ENCODE measurements at places on chromosomes 6 and 20. TPM values are rescaled to one million over a fixed set of nuclear protein-coding genes. Genes with fewer than 3 reads are reported as not detected.

Gene IL17F
- not detected for total RNA-seq

Gene KIF25
- not detected for total RNA-seq

Gene GMPR
- total RNA-seq = 14.0 TPM

Gene VWA7
- 4.2 TPM for total RNA-seq

DNA sequence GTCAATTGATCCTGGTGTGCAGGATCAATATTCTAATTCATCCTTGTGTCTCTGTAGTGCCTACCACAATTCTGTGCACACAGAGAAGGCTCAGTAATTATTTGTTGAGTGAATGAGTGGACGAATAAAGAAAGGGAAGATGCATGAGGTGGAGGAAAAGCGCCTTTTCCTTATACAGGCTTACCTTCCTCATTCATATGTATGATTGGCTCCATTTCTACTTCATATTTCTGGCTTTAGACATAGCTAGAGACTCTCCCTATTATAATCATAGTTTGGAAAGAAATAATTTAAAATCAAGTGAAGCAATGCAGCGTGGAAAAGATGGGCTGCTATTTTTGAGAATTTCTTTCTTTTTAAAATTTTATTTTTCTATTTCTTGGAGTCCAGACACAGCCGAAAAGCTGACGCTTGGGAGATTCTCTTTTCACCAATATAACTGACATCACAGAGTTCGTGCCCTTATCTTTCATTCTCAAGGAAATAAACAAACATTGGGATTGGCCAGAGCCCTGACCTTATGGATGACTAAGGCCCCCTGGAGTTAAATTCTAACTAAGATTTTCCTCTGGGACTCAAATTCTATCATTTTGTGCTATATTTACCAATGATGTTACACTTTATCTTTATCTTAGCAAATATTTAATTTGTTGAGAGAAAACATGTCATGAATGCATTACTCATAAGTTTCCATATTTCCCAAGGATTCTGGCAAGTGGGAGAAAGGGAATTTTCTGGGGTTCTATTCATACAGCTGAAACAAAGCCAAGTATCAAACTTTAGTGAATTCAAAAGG is 48.1 kb downstream of the PRL start:
- no peak overlapping the region for H3K4me3 ChIP-seq
- no peaks in the 10 kb centered on the region for H3K27me3 ChIP-seq
- DNase-seq = no peak
- H3K36me3 ChIP-seq = no peaks in the 10 kb centered on the region
- H3K27ac ChIP-seq = peak overlapping the region; percentile 42
- peaks cover 6% of the 10 kb centered on the region for H3K4me1 ChIP-seq

GRCh38 chr20:59386809-59387208 is 86.4 kb downstream of the EDN3 start:
- no peaks in the 10 kb centered on the region for H3K27me3 ChIP-seq
- H3K4me3 ChIP-seq = no peak overlapping the region
- DNase-seq = no peak
- no peaks in the 10 kb centered on the region for H3K36me3 ChIP-seq
- H3K4me1 ChIP-seq = no peaks in the 10 kb centered on the region

- no peaks in the 10 kb centered on the region for H3K27me3 ChIP-seq
- no peaks in the 10 kb centered on the region for H3K4me1 ChIP-seq
Observed at GRCh38 chr6:33915134-33915533, 111.3 kb upstream of the MLN start.
